Right lobe of liver (tissue), 6 donors: ENCODE measurements at places on chromosomes 2 and 18.

DNA sequence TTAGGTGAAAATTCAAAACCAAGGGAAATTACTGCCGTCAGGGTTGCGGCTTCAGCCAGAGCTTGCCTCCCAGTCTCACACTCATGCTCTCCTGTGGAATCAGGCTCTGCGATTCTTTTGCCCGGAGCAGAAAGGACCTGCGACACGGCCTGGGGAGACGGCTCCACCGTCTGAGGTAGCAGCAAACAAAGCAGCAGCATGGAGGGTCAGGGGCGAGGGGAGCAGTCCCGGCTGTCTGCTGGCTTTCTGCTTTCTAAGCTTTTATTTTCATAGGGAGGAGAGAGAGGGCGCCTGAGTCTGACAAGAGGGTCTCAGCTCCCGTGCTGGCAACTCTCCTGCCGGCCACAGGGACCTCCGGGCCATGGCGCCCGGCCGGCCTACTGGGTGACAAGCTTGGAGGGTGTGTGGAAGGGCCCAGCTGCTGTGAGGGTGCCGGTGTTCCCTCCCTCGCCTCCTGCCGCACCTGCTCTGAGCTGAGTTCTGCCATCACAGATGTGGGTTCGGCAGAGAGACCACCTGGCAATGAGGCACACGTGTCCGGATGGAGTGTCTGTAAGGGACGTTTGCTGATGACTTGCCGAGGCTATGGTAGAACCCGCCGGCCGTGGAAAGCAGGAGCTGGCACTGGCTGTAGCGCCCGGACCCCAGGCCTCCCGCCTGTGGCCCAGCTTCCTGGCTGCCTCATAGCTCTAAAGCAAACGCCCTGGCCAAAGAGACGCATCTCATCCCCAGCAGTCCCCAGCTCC is 66.2 kb upstream of the CTDP1 start:
- DNase-seq: peak; percentile 30

- DNase-seq: no peak
Observed at GRCh38 chr2:119178776-119179175, 20.2 kb upstream of the C1QL2 start.

DNA sequence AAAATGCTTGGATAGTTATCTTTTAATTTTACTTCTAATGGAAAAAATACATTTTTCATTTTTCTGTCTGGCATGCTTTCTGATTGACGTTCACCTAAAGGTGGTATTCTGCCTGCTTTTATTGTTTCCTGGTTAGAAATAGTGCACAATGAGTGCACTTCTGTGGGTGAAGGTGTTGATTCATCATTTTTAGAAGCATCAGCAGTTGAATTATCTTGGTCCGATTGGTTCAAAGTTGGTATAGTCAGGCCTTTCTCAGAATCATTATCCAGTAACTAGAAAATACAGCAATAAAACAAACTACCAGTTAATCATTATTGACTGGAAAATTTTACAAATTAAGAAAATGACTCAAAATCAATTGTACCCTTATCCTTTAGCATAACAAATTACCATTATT is 84.5 kb downstream of the STRADB start:
- DNase-seq: no peak

DNA sequence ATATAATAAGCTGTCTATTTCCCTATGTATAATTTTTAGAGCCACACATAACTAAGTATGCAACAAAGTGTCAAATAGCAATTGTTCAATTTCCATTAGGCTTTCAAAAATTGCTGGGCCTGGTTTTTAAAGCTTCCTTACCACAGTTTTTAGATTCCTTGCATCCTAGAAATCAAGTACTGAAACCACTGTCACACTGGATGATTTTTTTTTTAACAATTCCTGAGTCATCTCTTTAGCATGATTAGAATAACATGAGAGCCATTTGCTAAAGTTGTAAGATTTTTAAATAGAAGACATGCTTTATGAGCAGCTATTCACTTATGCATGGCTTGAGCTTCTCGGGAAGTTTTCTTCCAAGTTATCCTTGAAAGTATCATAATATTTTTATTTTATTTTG is 319.5 kb upstream of the NXPH2 start:
- no peak for DNase-seq

DNA sequence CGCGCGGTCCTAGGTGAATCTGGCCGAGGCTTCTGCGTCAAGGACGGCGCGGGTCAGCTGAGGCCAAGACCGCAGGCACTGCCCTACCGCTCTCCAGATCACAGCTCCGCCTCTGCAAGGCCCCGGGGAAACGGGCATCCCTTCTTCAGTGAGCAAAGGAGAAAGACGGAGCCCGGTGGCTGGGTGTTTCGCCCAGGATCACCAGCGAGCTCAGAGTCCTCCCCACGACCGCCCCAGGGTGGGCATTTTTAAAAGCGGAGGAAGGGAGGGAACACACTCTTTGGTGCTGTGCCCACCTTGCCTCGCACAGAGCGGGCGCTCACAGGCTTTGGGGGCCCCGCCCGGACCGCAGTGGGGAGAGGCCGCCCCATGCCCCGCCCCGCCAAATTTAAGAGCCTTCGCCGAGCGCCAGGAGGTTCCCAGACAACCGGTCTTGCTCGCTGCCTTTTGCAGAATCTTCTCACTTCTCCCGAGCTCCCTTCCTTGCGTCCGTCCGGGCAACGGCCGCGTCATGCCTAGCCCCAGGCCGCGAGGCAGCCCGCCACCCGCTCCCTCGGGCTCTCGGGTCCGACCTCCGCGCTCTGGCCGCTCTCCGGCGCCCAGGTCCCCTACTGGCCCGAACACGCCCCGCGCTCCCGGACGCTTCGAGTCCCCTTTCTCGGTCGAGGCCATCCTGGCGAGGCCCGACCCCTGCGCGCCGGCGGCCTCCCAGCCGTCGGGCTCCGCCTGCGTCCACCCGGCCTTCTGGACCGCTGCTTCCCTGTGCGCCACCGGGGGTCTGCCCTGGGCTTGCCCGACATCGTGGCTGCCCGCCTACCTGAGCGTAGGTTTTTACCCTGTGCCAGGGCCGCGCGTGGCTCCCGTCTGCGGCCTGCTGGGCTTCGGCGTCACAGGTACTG is at the start of gene NOTO:
NOTO (plus strand) TSS at position 419 of the 899 bp plus-strand sequence; CDS start at position 512, 93 bp downstream.
- peak; percentile 49 for DNase-seq

DNA sequence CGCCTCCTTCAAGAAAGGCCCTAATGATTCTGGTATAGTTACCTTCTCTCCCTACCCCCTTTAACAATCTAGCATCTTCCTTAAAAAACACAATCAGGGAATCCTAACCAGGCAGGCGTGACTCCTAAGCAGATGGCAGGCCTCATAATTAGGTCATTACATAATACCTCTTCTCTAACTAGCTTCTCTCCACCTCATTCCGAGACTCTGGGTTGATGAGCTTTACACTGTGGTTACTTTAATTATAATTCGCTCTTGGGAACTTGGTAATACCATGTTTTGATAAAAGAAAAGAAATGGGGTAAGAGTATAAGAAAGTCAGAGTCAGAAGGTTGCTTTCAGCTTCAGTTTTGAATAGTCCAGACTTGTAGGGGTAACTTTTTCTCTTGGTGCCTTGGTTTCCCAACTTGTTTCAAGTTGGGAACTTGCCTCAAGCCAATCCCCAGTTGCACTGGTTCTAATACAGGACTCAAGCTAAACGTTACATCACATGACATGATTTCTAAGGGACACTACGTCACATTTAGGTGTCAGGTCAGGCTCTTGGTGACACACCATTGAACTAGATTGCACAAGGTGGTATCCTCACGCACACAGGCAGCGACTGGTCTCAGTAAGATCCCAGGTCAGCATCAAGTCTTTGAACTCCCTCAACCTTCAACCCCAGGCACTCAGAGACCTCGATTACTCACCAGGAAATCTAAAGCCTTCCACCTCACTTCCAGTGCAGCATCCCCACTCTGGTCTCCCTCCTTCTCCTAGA is 59.2 kb downstream of the AAK1 start:
- DNase-seq: no peak

DNA sequence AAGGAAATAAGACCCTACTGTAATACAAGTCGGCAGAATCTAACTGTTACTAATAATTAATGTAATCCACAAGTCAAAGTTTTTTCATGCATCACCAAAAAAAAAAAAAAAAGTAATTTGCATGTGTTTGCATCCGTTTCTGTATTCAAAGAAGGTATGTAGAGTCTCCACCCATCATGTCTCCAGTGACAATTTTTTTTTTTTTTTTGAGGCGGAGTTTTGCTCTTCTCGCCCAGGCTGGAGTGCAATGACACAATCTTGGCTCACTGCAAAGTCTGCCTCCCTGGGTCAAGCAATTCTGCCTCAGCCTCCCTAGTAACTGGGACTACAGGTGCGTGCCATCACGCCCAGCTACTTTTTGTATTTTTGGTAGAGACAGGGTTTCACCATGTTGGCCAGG is 24.2 kb upstream of the NFU1 start:
- no peak for DNase-seq

DNA sequence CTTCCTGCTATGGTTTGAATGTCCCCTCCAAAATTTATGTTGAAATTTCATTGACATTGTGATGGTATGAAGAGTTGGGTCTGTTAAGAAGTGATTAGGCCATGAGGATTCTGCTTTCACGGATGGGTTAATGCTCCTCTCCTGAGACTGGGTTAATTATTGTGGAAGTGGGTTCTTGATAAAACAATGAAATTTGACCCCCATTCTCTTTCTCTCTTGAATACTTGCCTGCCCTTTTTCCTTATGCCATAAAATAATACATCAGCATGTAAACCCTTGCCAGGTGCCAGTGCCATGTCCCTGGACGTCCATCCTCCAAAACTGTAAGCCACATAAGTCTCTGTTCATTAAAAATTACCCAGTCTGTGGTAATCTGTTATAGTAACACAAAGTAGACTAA is 352.8 kb downstream of the LRRTM4 start:
- no peak for DNase-seq

DNA sequence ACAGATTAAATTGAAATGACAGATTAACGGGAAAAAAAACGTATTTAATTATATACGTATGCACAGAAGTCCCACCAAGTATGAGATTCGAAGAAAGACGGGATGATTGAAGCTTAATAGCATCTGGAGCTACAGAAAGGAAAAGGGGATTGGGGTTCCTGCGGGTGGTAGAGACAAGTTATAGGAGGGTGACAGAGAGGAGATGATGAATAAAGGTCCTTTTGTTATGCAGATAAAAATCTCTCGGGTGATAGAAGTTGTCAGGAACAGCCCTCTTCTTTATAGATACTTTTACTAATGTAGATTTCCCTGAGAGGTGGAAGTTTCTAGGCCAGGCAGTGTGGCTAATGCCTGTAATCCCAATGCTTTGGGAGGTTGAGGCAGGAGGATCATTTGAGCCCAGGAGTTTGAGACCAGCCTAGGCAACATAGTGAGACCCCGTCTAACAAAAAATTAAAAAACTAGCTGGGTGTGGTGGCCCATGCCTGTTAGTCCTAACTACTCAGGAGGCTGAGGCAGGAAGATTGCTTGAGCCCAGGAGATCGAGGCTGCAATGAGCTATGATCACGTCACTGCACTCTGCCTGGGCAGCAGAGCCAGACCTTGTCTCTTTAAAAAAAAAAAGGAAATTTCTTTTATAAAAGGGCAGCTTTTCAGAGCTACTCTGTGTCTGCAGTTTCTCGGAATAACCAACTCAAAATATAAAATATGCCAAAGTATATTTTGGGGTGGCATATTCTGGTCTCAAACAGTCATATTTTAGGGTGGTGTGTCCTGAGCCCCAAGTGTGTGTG is 113.0 kb downstream of the STPG4 start:
- no peak for DNase-seq

- DNase-seq: no peak
Observed at GRCh38 chr18:46336278-46337111, 232.3 kb downstream of the HAUS1 start.

DNA sequence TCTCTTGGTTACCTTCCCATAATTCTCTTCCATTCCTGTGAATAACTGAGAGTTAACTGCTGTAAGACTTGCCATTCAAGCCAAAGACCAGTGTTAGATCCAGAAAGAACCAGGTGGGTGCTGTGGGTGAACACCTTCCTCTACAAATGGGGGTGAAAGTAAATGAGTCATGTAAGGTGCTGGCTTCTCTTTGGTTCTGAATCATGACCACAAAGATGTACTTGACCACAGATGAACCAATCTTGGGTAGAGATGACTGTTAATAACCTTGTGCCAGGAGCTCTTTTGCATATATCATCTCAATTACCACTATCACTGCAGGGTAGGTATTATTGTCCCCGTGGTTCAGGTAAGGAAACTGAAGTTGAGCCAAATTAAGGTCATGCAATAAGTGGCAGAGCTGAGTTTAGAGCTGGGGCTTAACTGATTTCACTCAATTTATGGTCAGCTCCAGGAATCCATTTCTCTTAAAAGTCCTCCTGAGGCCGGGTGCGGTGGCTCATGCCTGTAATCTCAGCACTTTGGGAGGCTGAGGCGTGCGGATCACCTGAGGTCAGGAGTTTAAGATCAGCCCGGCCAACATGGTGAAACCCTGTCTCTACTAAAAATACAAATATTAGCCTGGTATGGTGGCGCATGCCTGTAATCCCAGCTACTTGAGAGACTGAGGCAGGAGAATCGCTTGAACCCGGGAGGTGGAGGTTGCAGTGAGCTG is 244.9 kb upstream of the CXCR4 start:
- DNase-seq: no peak

DNA sequence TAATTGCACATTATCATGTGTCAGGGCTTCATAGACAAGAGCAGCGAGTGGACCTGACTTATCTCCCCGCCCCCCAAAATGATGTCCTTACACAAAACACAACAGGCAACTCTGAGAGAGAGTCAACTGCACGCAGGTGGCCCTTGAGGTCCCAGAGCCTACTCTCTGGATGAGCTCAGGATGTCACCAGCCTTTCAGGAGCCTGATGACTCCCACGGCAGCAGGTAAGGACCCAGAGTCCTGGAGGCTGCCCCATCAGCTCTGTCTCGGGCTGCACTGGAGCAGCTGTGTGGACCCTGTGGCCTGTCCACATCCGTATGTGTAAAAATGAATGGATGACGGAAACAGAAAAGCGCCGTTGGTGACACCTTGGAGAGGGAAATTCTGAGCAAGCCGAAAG is 130.9 kb downstream of the HDAC4 start:
- DNase-seq: no peak

DNA sequence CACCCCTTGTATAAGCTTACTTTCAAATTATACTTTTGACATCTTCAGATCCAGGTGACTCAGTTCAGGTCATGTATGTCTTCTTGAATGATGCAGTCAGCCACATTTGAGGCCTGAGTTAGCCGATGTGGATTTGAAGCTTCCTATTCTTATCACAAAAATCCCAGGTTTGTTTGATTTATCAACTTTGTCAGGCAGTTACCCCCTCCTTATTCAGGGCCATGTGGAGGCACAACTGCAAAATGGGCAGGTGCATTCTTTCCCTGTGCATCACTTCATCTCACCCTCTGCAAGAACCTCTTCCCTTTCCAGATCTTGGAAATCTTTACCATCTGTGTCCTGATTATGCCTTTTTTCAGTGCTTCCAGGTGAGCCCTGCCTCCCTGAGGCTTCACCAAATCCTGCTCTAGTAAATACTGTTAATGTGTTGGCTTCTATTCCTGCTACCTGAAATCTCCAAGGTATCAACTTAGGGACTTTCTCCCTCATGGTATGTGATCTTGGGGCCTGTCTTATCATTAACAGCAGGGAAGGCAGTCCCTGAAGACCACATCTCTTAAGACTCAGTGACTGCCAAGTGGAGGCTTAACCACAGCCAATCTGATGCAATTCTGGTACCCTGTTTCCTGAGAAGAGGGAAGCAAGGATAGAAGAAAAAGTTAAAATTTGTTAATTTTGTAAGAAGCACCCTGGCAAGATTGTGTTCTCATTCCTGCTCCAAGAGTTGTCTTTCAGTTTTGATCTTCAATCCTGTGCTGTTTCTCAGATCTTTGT is 9.4 kb upstream of the ARHGAP28 start:
- no peak for DNase-seq
